Anterior cingulate cortex (tissue), 58 donors: ENCODE measurements at places on chromosomes 4 and X.

- DNase-seq: no peak
Observed at GRCh38 chrX:2159393-2159792, 341.4 kb downstream of the DHRSX start.

- DNase-seq: no peak
Observed at GRCh38 chr4:188196134-188196735, 57.0 kb downstream of the TRIML1 start.

DNA sequence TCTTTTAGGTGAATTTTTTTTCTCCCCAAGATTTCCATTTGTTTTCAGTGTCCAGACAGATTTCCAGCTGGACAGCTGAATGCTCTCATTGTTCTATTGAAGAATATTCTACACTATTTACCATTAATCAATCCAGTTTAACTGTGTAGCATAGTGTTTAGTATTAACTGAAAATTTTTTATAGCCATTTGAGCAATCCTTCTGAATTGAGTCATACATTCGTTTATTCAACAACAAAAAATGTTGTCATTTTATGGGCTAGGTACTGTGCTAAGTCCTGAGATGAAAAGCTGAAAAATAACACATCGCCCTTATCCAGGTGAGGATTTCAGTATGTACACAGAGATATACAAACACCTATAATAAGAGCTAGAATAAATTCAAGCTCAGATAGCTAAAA lies 223.3 kb downstream of the COL25A1 start:
- no peak for DNase-seq

DNA sequence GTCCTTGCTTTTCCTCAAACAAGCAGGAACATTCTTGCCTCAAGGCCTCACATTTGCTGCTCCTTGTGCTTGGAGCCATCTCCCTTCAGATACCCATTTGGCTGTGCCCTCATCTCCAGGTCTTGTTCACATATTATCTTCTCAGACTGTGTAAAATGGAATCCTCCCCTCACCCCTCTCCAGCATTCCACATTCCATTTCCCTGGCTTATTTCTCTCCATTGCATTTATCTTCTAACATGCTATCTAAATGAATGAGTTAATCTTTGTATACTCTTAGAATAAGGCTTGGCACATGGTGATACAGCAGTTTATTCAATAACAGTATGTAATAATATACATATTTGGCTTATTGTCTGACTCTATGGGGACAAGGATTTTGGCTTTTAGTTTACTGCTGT lies 8.8 kb upstream of the GALNT7 start:
- no peak for DNase-seq

DNA sequence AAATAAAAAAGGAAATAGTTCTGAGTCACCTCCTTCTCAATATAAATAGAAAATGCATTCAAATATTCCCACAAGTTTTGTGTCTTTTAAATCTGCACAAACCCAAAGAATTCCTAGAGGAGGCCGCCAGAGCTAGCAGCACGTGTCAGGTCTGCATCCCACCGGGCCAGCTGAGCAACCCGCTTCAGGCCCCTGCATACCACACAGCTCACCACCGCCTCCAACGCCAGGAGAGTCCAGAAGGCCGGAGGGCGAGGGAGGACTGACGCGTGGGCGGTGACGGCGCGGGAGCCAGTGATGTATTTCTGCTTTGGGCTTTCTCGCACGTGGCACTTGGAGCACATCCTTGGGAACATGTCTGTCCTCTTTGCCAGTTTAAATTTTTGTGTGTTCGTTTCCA lies 61.9 kb upstream of the CLDN34 start:
- no peak for DNase-seq

GRCh38 chrX:109632906-109633504 lies 8.0 kb upstream of the KCNE5 start:
- DNase-seq: no peak

DNA sequence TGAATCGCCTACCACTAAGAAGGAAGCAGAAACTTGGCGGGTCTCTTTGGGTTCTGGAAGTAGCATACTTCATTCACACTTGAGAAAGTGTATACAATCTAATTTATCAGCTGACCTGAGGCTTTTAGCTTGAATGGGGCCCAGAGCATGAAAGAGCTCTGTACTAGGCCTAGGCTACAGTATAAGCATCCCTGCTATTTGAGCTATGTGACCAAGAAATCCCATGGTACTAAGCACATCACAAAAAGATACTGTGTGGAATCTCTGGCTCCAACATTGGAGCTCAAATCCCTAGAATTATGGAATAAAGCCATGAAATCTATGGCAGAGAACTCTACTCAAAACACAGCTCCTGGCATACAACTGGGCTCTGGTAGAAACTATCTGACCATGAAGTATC lies 43.9 kb upstream of the CCDC149 start:
- no peak for DNase-seq

GRCh38 chr4:17332478-17332877 lies 179.4 kb downstream of the QDPR start:
- no peak for DNase-seq

- peak; percentile 16 for DNase-seq
Observed at GRCh38 chrX:47218920-47219815, 687 bp downstream of the CDK16 start.

DNA sequence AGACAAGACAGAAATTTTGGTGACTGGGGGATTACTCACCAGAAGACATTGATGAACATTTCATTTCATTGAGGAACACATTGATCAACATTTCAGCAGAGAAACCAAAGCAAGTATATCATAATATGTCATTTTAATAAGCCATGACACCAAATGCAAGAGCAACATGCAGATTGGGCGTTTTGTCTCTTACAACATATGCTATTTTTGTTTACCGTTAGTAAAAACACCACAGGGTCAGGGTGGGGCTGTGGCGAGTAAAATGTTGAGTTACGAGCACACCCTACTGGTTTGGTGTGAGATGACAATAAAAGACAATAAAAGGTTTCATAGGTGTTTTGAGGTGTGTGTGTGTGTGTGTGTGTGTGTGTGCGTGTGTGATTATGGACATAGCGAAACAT lies 294.5 kb downstream of the PDGFC start:
- DNase-seq: no peak

DNA sequence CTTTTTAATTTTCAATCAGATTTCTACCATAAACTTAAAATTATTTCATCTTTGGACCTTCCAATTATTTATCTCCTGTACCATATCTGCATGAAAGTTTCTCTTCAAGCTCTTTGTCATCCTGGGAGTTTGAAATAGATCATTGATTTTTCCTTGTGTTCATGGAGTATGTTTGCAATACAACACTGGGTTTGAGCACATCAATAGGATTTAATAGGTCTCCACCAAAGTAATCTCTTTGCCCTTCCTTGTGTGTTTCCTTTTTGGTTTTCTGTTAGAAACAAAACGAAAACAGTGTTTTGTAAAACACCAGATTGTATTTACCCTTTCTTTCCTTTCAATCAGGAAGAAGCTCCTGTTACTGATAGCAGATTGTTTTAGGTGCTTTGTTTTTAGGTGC lies 11.9 kb downstream of the FMR1 start:
- DNase-seq: no peak

DNA sequence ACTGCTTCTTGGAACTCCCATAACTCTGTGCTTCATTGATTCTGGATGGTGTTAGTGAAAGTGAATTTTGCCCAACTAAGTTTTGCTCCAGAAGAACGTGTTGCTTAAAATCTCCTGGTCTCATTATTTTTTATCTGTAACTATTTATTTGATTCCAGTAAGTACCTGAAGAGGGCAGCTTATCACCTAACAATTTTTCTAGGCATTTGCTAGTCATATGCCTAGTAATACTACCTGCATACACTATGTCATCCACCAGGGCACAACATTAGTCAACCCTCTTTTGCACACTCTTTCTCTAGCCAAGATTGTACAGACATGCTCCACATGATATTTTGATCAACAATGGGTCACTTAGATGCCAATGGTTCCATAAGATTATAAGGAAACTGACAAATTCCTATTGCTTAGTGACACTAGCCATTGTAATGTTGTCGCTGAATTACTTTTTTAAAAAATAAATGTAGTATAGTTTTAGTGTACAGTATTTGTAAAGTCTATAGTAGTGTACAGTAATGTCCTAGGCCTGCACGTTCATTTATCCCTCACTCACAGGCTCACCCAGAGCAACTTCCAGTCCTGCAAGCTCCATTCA lies 499.9 kb upstream of the AADAT start:
- DNase-seq: no peak

DNA sequence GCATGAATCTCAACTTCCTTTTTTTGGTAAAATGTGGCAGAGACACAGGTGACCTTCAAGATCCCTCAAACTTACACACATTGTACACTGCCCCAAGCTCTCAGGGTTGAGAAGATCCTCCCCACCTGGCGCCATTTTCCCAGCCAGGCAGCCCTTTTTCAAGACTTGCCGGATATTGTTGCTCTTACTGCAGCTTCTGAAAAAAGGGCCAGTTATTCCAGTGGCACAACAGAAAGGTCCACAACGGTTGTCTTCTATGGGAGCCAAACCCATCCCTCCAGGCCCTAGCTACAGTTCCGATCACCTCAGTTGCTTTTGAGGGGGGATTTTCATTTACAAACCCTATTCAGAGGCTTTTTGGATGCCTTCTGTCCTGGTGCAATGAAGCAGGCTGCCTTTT lies 101.1 kb downstream of the CHIC2 start:
- DNase-seq: no peak
